ENCODE measurements at places on chromosomes 2 and 18.

DNA sequence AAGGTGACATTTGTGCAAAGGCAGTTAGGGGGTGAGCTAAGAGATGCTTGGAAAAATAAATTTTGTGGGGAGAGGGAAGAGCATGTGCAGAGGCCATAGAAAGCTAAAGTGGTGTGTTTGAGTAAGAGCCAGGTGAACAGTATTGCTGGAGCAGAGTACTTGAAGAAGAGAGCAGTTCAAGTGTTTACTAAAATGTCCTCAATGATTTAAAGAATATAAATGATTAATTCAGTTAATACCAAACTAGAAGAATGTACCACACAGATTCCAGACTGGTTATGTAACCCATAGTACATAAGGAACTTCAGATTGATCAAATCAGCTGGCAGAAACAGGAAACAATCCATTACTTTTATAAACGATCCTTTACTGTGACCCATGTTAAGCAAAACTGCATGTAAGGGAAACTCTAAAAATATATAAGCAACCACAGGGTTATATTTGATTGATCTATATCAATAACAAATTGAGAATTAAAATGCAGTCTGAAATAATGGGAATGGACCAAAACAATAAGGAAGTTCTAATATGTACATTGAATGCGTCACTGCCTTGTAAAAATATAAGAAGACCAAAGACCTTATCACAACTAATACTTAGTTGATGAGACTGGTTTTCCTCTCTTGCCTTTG lies 76.9 kb downstream of the LDAH start:
- no peak for DNase-seq

DNA sequence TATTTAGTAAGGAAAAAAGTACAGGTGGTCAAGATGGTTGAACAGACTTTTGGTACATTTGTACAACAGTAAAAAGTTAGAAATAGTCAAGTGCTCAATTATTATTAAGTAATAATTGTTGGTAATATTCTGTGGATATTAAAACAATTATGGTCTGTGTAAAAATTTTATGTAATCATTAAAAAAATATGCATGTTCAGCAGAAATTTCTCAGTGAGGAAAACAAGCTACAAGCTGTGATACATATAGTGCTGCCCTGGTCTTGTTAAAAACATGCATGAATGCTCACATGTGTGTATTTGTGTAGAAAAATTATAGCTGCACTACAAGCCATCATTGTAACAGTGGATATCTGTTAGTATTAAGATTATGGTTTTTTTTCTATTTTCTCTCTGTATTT lies 13.0 kb downstream of the KCNH7 start:
- no peak for DNase-seq

DNA sequence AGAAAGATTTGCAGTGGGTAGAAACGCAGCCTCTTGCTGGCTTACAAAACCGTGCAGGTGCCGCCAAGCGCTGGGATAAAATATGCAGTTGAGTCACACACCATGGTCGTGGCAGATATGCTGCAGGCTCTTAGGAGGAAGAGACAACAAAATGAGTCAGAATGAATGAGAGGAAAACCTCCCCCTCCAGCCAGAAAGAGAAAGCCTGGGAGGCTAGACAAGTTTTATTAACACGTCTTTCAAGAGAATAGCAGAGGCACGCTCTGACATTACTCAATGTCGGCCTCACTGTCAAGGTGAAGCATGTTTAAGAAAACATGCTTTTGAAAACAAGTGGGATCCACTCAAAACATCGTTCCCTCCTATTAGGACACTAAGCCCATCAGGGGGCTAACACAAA lies 37.1 kb upstream of the ZCCHC2 start:
- no peak for DNase-seq

DNA sequence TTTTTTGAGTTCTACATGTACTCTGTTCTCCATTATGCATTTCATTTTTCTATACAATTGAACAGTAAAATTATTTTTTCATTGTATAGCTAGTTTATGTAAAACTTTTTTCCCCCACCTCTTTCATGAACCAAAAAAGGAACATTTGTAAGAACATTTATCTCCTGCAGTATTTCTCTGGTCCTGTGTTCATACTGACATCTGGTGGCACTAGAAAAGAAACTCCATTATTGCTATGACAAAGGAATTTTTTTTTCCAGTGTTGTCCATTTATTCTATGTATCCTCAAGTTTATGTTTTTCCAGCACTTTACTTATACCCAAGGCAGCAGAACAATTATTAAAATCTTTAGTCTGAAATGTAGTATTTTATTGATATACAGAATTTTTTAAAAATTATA lies 27.4 kb upstream of the CHAC2 start:
- no peak for DNase-seq

- DNase-seq = no peak
Measured at GRCh38 chr2:116416731-116417377, 1397.6 kb upstream of the DDX18 start.

DNA sequence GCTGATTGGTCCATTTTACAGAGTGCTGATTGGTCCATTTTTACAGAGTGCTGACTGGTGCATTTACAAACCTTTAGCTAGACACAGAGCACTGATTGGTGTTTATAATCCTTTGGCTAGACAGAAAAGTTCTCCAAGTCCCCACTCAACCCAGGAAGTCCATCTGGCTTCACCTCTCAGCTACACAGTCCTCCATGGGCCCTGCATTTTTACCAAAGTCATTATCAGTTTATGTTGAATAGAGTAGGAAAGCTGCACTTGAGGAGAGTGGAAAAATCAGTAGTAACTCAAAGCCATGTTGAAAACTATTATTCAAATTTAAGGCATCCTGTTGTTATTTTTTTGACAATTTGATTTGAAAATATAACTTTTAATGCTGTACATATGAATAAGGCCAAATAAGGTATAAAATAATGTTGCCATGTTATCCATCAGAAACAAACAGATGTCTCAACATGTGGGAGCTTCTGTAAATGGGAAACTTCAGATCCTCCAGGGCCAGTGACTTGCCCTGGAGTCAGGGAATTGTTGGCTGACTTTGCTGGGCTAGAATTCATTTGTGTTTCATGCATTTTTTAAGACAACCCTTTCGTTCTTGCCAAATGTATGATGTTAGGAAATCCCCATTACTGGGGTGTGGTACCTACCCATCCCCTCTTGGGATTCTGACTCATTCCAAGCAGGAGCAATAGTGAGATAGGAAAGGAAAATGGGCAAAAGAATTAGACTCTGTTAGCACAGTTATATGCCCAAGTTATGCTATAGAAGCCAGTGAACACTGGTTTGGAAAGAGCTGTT lies 37.8 kb upstream of the CCDC195 start:
- no peak for DNase-seq

DNA sequence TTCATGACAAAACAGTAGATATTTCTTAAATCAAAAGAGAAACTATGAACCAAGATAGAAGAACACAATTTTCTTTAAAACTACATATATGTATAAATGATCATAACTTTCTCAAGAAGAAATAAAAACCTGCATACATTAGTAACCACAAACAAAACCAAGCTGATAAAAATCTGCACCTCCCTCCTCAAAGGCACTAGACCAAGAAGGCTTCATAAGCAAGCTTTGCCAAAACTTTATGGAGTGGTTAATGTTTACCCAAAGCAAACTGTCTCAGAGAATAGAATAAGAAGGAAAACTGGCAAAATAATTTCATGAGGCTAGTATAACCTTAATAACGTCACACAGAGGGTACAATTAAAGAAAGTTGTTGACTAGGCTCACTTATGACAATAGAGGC lies 138.3 kb downstream of the ZBTB7C start:
- no peak for DNase-seq

DNA sequence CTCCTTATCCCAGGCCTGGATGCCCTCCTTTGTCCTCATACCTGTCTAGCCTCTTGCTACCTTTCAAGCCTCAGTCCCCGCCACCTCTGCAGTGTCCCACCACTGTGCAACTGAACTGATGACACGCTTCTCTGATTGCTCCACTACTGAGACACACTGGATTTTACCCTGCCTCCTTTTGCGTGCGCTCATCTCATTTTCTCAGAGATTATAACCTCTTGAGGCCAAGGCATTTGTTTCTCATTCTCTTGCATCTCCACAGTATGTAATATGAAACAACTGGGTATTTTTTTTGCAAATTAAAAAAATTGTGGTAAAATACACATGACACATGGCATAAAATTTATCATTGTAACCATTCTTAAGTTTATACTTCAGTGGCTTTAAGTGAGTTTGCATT lies 95.4 kb downstream of the PRKCE start:
- DNase-seq = no peak

- DNase-seq = no peak
Measured at GRCh38 chr2:177733-178132, 86.1 kb downstream of the SH3YL1 start.

GRCh38 chr2:217714287-217714751 lies 288.5 kb downstream of the TNS1 start:
- peak; percentile 81 for DNase-seq

DNA sequence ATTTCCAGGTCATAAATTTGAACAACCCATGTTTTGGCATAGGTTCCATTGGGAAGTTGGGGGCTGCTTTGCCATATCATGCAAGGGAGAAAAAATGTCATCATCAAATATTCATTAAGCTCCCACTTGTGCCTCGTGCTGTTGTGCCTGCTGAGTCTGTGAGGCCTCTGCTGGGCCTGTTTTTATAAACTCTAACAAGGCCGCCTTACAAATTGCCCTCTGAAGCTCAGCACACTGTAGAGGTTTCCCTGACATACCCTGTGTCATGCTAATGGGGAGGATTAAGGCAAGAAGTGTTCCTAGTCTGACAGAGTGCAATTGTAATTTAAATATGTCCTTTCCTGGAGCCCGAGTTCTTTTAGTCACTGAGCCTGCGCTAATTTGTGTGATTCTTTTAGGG lies 17.6 kb downstream of the OSBPL6 start:
- DNase-seq = no peak

- no peak for DNase-seq
Measured at GRCh38 chr2:159172403-159172802, 114.1 kb downstream of the WDSUB1 start.

DNA sequence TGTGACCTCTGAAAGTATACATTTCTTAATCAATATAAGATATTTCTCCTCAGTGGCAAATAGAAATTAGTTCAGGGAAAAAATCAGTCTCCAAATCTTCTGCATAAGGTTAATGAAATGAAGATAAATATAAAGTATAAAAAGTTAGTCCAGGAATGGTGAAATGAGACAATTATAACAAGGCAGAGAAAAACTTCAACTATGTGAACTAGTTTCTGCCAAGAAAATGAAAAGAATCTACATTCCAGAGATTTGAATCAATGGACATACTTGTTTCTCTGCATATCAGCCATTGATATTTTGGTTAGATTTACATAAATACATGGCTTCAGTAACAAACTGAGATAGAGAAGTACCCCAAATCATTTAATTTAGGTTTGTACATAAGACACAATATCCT lies 249.0 kb downstream of the EXOC6B start:
- no peak for DNase-seq

GRCh38 chr2:43027097-43027873 lies 199.1 kb downstream of the ZFP36L2 start:
- DNase-seq = no peak

- no peak for DNase-seq
Measured at GRCh38 chr2:179938026-179938425, 69.1 kb downstream of the CWC22 start.

- no peak for DNase-seq
Measured at GRCh38 chr2:237597196-237598145, 6.9 kb upstream of the RAB17 start.

DNA sequence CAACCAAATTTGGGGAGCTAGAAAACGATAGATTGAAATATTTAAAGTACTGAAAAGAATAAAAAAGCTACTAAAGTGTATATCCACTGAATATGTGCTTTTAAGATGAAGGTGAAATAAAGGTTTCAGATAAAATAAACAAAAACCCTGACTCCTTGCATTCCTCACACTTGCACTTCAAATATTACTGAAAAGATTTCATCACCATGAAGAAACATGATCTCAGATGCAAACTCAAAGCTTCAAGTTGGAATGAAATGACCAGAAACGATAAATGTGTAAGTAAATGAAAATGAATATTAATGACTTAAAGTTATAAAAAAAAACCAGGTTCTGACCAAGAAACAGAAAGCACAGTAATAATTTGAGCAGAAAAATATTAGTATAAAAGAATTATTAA lies 1246.0 kb upstream of the ACVR2A start:
- no peak for DNase-seq

DNA sequence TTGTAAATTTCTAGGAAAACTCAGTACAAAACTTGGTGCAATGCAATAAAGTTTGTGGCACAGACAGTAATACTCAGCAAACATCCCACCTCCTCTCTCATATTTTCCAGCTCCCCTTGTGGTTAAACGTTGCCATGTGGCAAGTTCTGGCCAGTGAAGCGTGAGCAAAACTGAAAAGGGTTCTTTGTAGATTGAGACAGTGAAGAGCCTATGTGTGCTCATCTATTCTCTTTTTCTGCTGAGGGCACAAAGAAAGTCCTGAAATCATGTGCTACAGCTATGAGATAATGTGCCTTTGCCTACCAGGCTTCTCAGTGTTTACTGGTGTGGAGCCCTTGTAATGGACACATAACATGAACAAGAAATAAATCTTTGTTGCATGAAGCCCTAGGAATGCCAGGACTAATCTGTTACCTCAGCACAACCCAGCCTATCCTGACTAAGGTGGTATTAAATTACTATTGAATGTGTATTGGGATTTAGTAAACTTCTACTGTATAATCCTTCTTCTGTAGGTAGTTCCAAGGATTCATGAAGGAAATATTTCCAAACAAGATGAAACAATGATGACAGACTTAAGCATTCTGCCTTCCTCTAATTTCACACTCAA lies 13.0 kb upstream of the TYMS start:
- no peak for DNase-seq

DNA sequence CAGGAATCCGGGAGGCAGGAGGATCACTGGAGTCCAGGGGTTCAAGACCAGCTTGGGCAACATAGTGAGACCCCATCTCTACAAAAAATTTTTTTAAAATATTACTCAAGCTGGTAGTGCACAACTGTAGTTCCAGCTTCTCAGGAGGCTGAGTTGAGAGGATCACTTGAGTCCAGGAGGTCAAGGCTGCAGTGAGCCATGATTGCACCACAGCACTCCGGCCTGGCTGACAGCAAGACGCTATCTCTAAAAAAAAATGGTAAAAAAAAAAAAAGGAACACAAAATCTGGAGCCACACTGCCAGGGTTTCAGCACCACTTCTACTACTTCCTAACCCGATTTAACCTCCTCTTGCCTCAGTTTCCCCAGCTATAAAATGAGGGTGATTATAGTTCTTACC lies 57.0 kb downstream of the STEAP3 start:
- no peak for DNase-seq

GRCh38 chr18:49081511-49082155 lies 130.9 kb upstream of the SMAD7 start:
- DNase-seq = no peak

DNA sequence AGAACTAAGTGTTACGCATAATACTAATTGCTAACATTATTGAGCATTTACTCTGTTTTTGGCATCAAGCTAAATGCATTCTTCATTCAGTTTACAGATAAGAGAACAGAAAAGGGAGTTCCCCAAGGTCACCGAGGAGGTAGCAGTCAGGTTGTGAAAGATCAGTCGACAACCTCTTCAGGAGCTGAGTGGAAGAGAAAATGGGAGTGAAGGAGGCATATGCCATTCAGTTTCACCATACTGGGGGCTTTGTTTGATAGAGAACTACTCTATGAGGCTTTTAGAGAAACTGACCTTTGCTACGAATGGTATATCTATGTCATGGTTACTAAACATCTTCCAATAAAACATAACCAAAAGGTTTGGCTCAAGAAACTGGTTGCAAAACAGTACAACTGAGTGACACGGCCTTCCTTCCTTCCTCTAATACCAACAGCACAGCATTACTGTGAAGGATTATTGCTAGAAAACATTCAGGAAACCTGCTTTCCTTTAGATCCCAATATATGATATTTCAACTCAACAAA lies 112.1 kb downstream of the RBMS1 start:
- DNase-seq = no peak

GRCh38 chr2:45009928-45010701 lies 863 bp upstream of the SIX2 start:
- peak; percentile 89 for DNase-seq
